ENCODE measurements at places on chromosomes 1 and 21. TPM values are rescaled to one million over a fixed set of nuclear protein-coding genes. Genes with fewer than 3 reads are reported as not detected.

DNA sequence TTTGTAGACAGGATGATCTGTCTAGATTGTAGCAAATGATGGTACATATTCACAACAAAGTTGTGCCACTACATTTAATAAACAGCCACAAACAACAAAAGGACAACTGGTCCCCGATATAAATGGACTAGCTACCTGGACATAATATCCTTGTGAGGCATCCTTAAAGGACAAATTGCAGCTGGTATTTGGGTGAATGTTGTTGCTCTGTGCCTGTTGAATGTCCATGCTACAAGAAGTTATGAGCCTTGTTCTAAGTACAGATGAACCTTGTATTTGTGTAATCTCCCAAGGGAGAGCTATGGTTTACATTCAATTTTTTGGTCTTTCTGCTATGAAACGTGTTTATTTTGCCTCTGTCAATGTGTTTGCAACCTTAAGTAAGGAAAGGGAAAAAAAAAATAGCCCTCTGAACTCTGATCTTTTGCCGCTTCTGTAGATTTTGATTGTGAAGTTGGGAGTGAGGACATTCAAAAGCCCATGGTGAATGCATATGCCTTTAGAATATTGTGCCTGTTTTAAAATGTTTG lies 26.5 kb downstream of the SFT2D2 start:
- no peak for DNase-seq

The RAB42 gene
- 7.1 TPM for polyA plus RNA-seq

DNA sequence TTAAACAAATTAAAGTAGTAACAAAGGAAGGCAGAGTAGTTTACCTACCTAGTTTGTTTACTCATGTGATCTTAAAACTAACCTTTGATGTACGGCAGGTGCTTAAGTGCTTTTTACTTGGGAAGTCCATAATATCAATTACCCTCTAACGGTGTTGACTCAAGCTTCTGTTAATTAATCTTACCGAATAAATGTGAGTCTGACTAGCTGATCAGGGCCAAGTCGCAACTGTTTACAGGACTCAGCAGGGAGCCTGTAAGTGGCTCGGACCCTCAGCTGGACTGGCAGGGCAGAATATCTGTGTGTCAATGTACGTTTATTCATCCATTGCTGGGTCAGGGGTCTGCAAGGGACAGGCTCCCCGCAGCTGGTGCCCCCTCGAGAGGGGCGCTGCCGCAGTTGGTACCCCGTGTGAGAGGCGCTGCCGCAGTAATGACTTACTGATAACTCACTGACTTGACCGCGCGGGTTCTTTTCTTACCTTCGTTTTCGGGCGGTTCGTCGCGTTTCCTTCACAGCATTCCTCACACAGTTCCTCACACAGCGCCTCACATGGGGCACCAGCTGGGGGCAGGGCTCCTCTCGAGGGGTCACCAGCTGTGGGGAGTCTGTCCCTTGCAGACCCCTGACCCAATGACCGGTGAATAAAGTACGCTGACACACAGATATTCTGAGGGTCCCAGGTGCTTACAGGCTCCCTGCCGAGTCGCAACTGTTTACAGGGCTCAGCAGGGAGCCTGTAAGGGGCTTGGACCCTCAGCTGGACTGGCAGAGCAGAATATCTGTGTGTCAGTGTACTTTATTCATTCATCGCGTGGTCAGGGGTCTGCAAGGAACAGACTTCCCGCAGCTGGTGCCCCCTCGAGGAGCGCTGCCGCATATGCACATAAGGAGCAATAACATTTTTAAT lies 3.0 kb downstream of the FMO1 start:
- peak; percentile 24 for DNase-seq

GRCh38 chr1:53060579-53060978 lies 1.4 kb upstream of the PODN start:
- DNase-seq, result no peak

The ACOT7 gene
- 13.4 TPM for polyA plus RNA-seq

DNA sequence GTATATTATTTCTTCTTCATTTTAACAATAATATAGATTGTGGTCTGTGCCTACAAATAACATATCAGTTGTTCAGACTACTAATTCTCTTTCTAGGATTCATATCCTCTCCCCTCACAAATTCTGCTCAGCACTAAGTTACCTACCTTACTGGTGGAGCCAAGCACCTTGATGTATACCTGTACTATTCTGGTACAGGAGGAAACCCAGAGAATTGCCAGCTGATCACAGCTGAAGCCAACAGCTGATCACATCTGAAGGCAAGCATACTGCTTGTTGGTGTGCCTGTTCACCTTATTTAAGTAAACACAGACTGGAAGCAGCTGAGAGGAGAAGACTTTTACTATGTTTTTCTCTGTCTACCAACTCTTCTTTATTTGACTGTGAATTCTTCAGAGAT lies 101.8 kb downstream of the PBX1 start:
- no peak for DNase-seq

- DNase-seq, result no peak
Measured at GRCh38 chr1:91687452-91687851, 186.8 kb downstream of the CDC7 start.

The PLPPR4 gene
- polyA plus RNA-seq, result 6.9 TPM

DNA sequence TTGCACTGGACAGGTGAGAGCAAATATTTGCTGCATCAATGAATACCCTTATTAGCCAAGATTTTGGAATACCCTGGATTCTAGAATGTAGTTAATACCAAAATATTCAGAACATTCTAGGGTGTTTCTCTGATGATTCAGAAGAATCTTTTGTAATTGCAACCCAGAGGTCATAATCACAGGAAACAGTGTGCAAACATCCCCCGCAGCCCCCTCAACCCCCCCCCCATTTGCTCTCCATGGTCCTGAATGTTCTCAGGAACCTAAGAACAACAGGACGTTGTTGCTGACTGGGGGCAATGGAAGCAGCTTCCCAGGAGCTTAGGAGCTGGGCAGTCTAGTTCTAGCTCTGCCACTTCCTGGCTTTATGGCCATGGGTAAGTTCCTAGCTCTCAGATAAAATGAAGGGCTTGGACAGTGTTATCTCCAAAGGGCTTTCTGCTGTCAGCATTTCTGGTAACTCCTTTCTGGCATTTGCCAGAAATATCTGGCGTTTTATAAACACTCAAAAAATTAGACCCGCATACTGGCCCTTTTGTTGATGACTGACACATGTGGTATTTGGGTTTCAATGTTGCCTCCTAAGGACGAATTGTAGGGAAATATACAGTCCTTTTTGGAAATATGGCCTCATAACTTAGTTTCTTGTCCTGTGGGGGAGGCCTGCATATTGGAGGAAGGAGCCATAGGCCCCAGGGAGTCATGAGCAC lies 178.6 kb downstream of the RRAGC start:
- DNase-seq, result no peak
